ENCODE measurements at places on chromosomes 6 and 20.

GRCh38 chr6:144835322-144835973 lies 550.3 kb downstream of the UTRN start:
- DNase-seq, result no peak

DNA sequence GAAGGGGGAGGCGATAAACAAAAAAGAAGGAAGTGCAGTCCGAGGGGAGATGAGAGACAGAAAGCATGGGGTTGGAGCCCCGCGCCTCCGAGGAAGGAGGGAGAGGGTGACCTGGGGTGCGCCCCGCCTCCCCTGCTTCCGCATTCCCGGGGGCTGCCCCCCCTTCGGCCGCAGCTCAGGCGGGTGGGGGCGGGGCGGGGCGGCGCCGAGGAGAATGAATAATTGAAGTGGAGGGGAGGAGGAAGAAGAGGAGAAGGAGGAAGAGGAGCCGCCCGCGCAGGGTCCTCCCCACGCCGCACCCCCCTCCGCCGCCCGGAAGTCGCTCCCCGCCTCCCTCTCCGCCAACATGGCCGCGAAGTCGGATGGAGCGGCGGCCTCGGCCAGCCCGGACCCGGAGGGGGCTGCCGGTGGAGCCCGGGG lies at the start of gene XKR7:
Gene XKR7 (plus strand): TSS at position 322 of the 420 bp plus-strand sequence. CDS start 25 bp downstream, at position 347.
- peak; percentile 27 for DNase-seq

GRCh38 chr6:108560463-108561308 lies at the start of gene FOXO3:
Gene FOXO3, plus strand, starts transcription at chr6:108560917. Its CDS starts 292 bp downstream, at chr6:108561209.
- peak; percentile 75 for DNase-seq

- DNase-seq, result no peak
Observed at GRCh38 chr20:43183536-43184070, 6.1 kb downstream of the PTPRT start.

DNA sequence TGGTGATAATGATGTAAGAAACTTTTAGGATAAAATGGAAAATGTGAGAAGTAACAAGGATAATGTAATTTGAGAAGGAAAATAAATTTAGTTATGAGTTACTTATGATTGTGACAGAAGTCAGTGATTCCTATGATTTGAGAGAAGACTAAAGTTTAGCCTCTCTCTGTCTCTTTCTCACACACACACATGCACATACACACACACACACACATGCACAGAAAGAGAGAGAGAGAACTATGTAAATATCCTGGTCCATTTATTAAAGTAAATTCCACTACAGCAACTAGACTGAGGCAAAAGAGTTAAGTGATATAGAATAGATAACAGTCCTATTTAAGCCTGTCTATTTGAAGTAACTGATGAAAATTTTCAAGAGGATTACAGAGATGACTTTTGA lies 375.2 kb downstream of the CD109 start:
- no peak for DNase-seq

DNA sequence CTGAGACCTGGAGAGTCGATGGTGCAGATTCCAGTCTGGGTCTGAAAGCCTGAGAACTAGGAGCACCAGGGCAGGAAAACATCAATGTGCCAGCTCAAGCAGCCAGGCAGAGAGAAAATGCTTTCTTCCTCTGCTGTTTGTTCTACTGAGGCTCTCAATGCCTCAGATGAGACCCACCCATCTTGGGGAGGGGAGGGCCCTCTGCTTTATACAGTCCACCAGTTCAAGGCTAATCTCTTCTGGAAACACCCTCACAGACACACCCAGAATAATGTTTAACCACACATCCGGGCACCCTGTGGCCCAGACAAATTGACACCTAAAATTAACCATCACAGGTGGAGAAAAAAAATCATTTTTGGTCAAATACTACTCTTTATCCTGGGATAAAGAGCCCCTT lies 89.3 kb upstream of the SLC22A23 start:
- no peak for DNase-seq

GRCh38 chr20:18057101-18057993 lies at the start of gene OVOL2:
Gene OVOL2, minus strand, starts transcription at chr20:18057916. Its CDS starts 282 bp downstream, at chr20:18057634.
- no peak for DNase-seq

DNA sequence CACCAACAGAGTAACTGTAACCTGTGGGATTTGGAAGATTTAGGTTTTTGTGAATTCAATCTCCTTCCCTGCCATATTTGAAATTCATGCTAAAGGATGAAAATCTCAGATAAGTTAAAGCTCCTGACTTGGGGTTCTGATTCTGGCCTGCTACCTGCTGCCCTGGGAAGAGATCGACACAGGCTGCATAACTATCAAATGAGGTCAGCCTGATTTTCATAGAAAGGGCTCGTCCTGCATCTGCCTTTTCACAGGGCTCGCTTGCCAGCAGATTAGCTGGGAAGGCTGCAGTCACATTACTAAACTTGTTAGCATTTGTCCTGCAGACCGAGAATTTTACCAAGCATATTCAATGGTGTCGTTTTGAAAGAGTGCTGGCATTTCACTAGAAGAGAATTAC lies 14.6 kb downstream of the GCLC start:
- DNase-seq, result no peak

DNA sequence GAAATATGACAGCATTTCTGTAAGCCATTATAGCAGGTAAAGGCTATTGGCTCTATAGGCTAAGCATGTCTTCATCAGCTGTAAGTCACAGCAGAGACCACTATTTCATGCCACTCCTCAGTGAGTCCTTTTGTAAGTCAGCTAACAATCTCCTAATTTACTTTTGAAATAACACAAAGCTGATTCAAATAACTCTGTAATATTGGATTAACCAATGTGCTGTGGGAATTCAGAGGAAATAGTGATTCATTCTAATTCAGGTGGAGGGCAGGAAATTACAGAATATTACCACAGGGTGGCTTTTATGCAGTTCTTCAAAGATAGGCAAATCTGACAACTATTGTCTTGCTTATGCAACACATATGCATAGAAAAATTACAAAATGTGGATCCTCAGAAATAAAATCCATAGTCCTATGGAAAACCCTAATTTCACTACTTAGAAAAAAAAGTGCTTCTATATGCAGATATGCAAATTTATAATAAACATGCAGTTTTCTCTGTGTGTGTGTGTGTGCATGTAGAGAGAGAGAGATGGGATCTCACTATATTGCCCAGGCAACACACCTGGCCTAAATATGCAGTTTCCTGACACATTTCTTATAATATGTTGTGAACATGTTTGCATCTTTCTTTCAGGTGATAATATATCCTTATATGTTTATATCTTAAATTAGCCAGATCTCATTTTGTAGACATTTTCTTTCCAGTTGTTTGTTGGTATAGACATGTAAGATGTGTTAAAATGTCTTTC lies 4.8 kb upstream of the SMIM28 start:
- DNase-seq, result no peak

- DNase-seq, result no peak
Observed at GRCh38 chr20:59730722-59731121, 126.4 kb downstream of the PHACTR3 start.

- no peak for DNase-seq
Observed at GRCh38 chr6:138666636-138667035, 106.9 kb upstream of the CCDC28A start.

- no peak for DNase-seq
Observed at GRCh38 chr6:15791448-15792181, 128.8 kb upstream of the DTNBP1 start.

GRCh38 chr6:129006724-129007514 lies 124.0 kb downstream of the LAMA2 start:
- DNase-seq, result no peak

- DNase-seq, result no peak
Observed at GRCh38 chr6:2375443-2375842, 130.0 kb upstream of the GMDS start.

DNA sequence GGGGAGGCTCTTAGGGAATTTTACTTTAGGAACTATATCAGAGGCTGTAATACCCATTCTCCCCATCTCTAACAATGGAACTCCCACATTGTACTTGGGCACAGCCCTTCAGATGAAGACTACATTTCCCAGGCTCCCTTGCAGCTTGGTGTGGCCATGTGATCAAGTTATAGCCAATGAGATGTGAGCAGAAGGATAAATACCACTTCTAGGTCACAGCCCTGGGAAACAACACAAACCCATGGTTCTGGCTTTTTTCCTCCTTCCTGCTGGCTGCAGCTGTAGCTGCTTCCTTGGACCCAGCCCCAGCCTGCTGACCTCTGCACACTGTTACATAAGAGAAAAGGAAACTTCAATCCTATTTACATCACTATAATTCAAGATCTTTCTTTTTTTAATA lies 445.9 kb upstream of the JARID2 start:
- DNase-seq, result peak; percentile 5

DNA sequence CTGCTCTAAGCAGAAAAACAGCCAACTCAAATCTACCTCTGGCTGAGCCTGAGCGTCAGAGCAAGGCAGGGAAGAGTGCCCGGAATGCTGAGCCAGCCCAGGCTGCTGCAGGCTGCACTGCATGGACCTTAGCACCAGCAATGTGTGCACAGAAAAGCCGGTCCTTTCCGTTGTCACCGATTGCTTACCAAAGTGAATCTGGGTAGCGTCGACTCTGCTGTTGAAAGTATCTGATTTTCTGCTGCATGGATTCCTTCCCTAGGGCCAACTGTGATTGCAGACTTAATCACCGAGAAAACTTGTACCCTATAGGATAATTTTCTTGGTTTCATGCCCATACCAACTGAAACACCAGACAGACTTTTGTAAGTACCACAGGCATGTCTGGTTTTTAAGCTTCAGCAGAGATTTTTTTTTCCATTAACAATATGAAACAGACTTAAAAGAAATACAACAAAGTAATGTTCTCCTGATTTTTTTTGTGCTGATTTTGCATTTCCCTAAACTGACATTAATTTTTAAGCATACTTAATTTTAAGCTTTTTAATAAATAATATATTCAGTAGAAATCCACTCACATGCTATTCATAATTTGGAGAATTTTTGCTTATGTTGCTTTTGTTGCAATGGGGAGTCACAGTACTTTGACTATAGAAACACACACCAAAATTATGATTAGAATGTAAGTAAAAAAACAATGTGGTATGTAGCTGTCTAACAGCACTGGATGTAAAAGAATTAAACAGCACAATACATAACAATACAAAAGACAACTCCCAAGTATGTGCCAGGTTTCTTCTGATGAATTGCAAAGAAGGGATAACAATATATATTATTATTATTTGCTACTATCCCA lies 218.0 kb downstream of the THBS2 start:
- no peak for DNase-seq

- DNase-seq, result no peak
Observed at GRCh38 chr6:82068721-82069120, 178.8 kb downstream of the IBTK start.

GRCh38 chr6:168105813-168106632 lies 27.0 kb upstream of the FRMD1 start:
- DNase-seq, result no peak

DNA sequence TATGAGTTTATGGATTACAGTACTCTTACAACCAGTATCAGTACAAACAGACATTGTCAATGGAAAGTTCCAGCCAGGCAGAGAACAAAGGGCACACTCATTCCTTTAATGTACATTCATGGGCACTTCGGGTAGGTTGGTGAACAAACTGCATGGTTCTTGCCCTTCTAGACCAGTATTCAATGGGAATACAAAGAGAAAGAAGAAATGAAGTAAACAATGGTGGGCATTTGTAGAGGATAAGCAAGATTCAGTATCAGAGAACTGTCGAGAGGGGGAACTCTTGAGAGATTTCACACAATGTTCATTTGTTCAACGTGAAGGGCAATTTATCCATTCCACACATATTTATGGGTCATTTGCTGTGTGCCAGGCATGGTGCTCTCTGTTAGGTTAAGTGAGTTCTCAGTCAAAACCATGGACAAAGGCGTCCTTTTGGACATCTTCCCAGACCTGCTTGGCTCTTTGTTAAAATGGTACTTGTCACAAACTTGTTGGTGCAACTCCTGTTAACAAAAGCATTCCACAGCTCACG lies 714.8 kb downstream of the DHX35 start:
- DNase-seq, result no peak

- no peak for DNase-seq
Observed at GRCh38 chr6:155171747-155172449, 91.9 kb upstream of the CLDN20 start.

- DNase-seq, result no peak
Observed at GRCh38 chr6:6804843-6805615, 216.5 kb downstream of the LY86 start.

DNA sequence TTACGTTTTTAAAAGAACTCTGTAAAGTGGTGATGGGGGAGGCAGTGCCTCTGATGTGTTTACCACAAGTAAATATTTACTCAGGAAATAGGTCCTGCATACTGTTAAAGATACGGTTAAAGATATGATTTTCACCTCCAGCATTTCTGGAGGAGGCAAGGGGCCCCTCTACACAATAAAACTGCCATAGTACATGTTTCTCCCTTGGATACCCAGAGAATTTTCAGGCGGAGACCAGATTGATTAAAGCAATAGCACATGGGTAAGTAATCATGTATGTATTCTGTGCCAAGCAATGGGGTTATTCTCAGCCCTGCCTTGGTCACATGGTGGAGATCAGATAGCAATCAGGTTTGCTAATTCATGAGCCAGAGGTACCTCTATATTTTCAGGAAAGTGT lies 9.6 kb downstream of the RIPOR2 start:
- DNase-seq, result no peak

DNA sequence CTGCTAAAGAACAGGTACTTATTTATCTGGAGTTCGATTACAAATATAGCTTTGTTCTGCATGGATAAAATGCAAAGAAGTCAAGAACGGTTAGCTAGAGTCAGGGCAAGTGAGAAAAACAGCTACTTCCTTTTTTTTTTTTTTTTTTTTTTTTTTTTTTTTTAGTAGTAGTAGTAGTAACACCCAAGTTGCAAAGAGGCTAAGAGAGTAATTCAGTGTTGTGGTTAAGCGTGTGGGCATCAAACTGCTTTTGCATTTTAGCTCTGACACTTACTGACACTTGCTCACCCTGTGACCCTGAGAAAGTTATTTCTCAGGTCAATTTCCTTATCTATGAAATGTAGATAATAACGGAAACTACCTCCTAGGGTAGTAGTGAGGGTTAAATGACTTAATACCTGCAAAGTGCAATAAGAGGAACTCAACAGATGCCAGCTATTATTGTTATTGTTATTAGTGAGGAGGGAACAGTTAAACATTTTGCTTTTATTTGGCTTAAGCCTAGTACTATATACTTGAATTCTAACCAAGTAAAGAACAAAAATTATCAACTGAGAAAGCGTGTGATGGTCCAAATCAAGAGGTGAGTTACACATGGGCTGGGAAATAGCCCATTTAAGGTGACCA lies 86.7 kb upstream of the BACH2 start:
- no peak for DNase-seq

DNA sequence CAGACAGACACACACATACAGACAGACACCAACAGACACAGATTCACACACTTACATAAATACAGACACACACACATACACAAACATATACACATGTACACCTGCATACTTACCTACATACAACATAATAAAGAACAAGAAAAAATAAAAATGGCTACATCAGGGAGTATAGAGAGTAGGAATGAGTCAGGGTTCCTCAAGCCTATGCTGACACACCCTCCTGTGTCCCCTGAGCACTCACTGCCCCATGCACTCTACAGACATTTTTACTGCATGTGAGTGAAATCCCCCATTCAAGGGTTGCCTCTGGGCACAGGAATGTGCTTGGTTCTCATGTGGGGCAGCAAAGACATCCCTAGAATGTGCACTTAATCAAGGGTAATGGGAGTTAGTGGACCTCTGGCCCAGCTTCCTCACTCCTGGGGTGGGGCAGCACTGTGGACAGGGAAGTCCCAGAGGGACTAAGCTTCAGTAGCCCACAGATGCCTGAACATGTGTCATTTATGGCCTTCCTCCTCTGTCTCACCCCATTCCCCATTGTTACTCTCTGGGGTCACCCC lies 185.9 kb upstream of the FOXA2 start:
- no peak for DNase-seq

GRCh38 chr6:10837622-10837994 lies 731 bp downstream of the MAK start:
- no peak for DNase-seq

GRCh38 chr20:3646651-3647050 lies 16.5 kb downstream of the GFRA4 start:
- no peak for DNase-seq

Measured in bone marrow (tissue), 2 donors.